Activated T-helper 1 cell treated with anti-CD3 and anti-CD28 coated beads, Interleukin-2, amount 50 U/mL, for 16 hours (primary cell): ENCODE measurements at places on chromosomes 2 and 18.

DNA sequence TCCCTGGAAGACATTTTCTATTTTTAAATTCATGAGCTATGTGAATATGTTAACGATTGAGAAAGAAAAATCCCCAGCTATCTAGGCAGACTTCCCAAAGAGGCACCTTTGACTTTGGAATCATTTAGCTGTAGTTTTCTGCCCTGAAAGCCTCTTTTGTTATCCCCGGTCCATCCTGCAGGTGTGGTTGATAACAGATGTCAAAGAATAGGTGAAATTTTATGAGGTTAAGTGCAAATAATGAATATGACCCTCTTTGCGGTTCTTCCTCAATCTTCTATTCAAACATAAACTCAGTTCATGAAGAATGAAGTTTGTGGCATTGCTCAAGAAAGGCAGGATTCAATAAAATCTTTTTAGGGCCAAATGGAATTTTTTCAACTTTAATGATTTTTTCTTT is 51.6 kb upstream of the ATP8B1 start:
- DNase-seq: no peak

GRCh38 chr2:158502974-158503373 is 46.2 kb downstream of the PKP4 start:
- no peak for DNase-seq

GRCh38 chr2:55355451-55355850 is 64.2 kb downstream of the CCDC88A start:
- no peak for DNase-seq

- DNase-seq: no peak
Observed at GRCh38 chr2:118470297-118470696, 377.2 kb downstream of the EN1 start.

- DNase-seq: no peak
Observed at GRCh38 chr18:76323891-76324290, 171.2 kb downstream of the ZNF516 start.

GRCh38 chr2:197937814-197938213 is 133.4 kb downstream of the PLCL1 start:
- no peak for DNase-seq

DNA sequence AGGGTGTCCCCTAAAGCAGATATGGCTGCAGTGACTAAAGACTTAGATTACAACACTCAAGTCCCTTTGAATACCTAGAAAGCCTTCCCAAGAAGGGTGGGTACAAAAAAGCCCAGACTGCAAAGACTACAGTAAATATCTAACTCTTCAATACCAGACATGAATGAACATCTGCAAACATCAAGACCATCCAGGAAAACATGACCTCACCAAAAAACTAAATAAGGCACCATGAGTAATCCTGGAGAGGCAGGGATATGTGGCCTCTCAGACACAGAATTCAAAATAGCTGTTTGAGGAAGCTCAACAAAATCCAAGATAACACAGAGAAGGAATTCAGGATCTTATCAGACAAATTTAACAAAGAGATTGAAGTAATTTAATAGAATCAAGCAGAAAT is 138.2 kb upstream of the OTOS start:
- no peak for DNase-seq

- no peak for DNase-seq
Observed at GRCh38 chr2:223601932-223602666, at the start of gene SCG2. TSS of gene SCG2 (minus strand) at chr2:223602361. CDS start at chr2:223599282, 3,079 bp downstream.

DNA sequence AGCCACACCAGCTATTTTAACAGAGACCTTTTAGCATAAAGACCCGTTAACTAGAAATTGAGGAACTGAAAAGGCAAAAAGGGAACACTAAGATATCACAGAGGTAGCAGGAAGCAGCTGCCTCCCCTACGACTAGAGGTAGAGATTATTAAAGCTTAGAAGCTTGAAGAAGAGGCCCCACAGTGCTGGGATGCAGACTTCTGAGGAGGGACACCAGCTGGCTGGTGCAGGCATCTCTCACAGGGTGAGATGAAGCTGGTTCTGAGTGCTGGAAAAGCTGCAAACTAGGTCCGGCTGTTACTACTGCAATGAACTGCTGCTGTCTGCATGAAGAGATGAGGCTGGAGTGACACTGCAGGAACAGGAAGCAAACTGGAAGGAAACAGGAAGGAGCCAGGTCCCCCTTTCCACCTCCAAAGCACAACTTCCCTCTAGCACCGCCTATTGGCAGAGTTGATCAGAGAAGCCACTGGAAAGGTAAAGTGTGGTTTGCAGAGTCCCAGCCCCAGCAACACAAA is 61.2 kb upstream of the MRPS9 start:
- no peak for DNase-seq

DNA sequence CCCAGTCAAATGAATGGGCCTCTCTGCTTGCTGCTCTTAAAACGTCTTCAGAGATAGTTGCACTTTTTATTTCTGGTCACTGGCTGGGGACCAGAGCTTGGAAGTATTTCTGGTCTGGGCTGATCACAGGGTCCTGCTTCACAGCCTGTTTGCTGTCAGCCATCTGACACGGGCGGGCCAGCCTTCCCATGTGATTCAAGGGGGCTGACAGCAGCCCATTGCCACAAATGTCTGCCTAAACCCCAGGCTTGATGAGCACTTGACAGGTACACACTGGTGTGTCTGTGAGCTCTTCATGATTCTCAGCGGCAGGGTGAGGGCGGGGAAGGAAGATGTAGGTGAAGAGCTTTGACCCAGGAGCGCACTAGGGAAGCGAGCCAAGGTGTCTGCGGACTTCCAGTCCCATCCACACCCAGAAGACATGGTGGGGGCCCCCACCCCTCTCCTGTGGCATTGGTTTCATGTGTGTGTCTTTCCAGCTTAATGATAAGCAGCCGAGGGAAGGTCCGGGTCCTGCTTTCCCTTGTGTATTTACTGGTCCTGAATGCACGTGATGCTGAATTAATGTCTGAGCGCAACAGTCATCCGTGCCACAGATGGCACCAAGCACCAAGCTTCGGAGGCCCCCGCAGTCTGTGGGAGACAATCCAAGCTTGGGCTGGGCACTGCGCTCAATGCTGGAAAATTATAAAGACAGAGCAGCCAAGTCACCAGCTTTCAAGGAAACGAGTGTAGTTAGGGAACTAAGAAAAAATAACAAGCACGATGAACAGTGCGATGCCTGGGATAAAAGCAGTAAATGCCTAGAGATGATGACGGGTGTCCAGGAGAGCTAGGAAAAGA is 73.3 kb downstream of the SH3BP4 start:
- DNase-seq: no peak

GRCh38 chr18:76426737-76427305 is 68.2 kb downstream of the ZNF516 start:
- DNase-seq: no peak

DNA sequence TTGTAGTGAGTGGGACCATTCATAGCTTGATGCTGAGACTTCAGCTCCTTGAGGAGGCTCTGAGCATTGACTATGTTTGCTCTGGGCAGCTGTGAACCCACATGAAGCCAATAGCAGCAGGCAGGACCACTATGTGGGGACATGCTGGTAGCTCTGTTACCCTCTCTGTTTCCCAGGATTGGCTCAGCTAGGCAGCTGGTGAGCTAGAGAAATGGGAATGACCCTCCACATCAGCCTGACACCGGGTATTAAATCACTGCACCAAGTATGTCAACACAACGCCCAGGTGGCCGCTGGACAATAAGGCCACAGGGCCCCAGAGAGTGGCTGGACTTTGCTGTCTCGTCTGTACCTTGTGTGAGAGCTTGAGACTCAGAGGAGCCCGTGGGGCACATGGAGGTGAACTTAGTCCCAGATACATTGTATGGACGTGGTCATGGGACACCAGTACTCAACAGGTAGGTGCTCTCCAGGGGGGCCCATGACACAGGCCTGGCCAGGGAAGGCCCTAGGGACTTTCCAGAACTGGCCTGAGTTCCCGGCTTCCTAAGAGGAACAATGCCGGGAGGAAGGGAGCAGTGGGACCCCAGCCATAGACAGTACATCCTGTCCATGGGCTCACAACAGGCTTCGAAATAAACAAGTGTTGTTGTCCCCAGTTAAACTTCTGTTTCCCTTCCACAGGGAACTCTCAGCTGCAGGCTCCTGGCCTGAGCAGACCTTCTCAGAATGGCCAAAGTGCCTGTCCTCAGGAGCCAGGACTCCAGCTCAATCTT is 35.2 kb downstream of the HS1BP3 start:
- no peak for DNase-seq

DNA sequence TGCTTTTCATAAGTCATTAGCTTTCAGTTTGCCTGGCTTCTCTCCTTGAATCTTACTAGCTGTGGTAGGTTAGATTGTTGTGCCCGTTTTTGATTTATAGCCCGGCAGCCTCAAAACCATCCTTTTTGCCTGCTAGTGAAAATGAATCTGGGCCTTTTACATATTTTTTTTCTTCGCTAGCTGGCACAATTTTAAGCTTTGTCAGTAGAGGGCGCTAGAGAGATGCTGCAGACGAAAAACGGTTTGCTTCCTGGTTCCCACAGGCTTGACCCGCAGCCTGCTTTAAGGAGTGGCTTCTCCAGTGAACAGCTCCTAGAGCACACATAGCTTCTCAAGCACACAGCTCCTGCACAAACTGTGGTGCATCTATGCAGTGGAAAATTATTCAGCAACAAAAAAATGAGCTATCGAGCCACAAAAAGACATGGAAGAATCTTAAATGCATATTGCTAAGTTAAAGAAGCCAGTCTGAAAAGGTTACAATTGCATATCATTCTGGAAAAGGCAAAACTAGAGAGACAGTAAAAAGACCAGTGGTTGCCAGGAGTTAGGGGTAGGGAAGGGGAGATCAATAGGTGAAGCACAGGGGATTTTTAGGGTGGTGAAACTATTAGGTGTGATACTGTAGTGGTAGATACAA is 47.9 kb downstream of the E2F6 start:
- DNase-seq: no peak

- no peak for DNase-seq
Observed at GRCh38 chr18:2547477-2548087, 23.7 kb downstream of the METTL4 start.

DNA sequence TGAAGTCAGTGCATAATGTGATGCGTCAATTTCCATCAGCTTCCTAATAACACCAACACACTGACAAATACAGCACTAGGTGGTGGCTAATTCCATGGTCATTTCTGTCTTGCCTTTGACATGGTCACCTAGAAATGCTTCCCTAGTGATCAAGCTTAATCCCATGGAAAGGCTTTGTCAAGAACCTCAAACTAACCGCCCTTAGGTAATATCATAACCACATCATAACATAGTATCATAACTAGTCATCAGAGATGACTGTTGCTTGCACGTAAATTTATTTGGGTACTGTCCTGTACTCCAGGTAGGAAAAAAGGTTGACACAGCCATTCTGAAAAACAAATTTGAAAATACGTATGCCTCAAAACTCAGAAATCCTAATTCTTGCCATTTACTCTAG is 471.8 kb downstream of the IRS1 start:
- DNase-seq: no peak

DNA sequence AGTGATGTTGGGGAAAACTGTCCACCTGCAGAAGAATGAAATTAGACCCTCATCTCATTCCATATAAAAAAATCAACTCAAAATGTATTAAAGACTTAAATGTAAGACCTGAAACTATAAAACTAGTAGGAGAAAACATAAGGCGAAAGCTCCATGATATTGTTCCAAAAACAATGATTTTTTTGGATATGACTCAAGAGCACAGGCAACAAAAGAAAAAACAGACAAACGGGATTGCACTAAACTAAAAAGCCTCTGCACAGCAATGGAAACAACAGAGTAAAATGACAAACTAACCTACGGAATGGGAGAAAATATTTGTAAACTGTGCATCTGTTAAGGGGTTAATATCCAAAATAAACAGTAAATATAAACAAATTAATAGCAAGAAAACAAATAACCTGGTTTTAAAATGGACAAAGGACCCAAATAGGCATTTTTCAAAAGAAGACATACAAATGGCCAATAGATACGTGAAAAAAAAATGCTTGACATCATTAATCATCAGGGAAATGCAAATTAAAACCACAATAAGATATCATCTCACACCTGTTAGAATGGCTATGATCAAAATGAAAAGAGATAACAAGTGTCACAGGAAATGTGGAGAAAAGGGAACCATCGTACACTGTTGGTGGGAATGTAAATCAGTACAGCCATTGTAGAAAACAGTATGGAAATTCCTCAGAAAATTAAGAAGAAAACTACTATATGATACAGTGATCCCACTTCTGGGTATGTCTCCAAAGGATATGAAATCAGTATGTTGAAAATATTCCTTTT is 26.6 kb downstream of the LRRFIP1 start:
- no peak for DNase-seq

DNA sequence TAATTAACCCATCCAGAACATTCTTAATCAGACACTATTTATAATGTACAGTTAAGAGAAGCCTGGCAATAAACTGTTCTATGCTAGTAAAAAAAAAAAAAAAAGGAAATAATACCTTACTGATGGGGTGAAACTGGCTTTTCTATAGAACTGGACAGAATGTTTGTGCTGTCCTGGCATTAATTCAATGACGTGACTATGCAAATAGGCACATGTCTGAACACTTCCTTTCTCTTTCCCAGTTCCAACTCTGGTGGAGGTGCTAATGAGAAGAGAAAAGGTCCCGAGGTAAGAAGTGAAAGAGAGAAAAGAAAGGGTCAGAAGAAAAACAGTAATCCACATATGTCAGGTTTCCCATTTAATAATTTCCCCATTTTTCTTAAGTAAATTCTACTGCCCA is 508.4 kb downstream of the ZEB2 start:
- DNase-seq: no peak

- DNase-seq: no peak
Observed at GRCh38 chr2:133748007-133748700, 179.9 kb upstream of the NCKAP5 start.

DNA sequence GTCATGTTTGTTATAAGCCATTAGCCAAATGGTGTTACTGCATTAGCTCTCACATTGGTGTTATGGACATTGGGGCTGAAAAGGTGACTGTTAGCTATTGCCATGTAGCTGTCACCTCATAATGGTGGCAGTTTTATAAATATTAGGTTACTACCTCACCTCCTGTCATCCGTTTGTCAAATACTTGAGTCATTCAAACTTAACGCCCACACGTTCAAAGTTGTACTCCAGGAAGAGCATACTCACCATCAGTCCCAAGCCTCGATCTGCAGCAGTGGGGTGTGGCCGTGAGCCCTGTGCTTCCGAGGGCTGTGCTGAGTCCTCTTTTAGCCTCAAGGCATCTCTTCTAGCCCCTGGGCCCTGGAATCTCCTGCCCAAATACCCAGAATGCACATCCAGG is 87.3 kb downstream of the PDK1 start:
- DNase-seq: no peak

DNA sequence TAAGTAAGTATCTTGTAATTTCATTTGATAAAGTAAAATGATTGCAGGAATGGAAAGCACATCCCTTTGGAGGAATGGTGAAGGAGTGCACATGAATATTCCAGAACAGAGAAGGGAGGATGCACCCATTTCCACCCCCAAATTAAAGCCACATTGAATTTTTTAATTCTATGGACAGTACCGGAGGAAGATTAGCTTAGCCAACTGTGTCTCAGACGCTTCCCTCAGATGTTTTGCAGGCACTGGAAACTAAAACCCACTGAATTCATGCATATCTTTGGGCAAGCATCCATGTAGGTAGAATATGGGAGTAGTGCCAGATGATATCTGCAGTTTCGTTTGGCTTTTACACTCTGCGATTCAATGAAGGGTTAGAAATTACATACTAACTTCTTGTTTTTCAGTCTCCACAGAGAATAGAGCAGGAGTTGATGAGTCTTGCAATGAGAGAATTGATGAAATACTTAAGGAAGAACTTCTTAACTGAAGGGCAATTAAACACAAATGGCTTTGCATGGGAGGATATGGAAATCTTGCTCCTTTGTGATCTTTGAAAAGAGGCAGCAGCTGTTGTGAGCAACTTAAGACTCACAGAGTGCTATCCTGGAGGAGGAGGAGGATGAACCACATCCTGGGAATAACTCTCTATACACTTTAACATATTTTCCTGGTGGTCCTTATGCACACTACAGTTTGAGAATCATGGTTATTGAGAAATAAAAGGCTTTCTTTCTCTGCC is 71.7 kb upstream of the MYO3B start:
- DNase-seq: no peak
